ENCODE measurements at places on chromosomes 3 and 15. TPM values are rescaled to one million over a fixed set of nuclear protein-coding genes. Genes with fewer than 3 reads are reported as not detected.

- peaks cover 4% of the 10 kb centered on the region for H3K36me3 ChIP-seq
- H3K4me1 ChIP-seq = peaks cover 2% of the 10 kb centered on the region
- no peak overlapping the region for H3K4me3 ChIP-seq
- H3K27ac ChIP-seq = no peak overlapping the region
- DNase-seq = no peak
These were observed 273.1 kb downstream of the ULK4 start for GRCh38 chr3:41688595-41689380.

DNA sequence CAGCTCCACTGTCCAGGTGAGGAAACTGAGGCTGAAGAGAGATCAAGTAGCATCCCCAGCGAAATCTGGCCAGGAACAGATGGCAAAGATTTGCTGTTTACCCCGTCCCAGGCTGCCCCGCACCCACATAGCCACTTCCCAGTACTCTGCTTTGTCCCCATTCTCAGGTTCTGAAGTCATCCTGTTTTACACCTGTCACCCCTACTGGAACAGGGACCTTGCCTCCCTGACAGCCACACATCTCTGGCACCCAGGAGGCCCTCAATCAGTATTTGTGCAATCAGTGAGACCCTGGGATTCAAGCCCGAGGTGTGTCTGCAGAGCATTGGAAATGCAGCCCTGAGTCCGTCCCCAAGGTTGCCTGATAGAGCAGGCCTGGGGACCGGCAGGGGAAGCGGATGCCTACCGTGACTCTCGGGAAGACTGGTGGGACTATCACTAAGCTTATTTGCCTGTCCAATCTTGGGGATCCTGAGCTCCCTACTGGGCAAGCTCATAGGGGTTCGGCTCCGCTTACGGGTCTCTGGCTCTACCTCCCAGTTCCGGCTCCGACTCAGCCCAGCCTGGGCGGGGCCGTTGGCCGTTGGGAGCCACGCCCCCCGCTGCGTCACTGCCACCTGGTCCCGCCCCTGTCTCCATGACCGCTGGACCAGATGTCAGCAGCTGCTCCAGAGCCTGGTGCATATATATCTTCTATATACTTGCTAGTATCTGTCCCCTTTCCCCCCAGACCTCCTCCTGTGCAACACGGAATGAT, 17.5 kb upstream of the FANCD2 start:
- DNase-seq = peak; percentile 88
- peak overlapping the region; percentile 48 for H3K4me3 ChIP-seq
- no peak overlapping the region for H3K27ac ChIP-seq
- H3K4me1 ChIP-seq = peaks cover 20% of the 10 kb centered on the region

DNA sequence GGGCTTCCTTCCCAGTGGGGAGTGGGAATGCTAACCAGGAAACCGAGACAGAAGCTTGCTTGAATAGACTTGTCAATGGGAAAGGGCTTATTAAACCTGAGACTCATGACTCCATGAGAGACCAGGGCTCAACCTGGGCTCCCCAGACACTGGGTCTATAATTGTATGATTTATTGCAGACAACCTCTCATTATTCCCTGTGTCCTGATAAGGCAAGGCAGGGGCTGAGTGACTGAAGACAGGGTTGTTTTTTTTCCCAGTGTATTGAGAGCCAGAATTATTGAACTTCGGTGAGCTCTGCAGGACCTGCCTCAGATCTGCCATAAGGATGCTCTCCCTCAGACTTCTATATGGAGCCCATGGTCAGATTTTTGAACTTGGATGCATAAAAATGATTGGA, 79.5 kb upstream of the KLHL25 start:
- no peaks in the 10 kb centered on the region for H3K4me1 ChIP-seq
- no peaks in the 10 kb centered on the region for H3K36me3 ChIP-seq
- H3K27me3 ChIP-seq = peaks cover 20% of the 10 kb centered on the region
- no peak overlapping the region for H3K27ac ChIP-seq
- no peak overlapping the region for H3K4me3 ChIP-seq

GRCh38 chr3:117017135-117017894, 307.7 kb downstream of the TUSC7 start:
- no peak overlapping the region for H3K27ac ChIP-seq
- DNase-seq = no peak
- no peak overlapping the region for H3K4me3 ChIP-seq
- no peaks in the 10 kb centered on the region for H3K4me1 ChIP-seq
- no peaks in the 10 kb centered on the region for H3K27me3 ChIP-seq

The HRH1 gene
- total RNA-seq = 0.98 TPM

The SERPINI2 gene
- total RNA-seq = not detected

The SLC28A1 gene
- not detected for total RNA-seq

DNA sequence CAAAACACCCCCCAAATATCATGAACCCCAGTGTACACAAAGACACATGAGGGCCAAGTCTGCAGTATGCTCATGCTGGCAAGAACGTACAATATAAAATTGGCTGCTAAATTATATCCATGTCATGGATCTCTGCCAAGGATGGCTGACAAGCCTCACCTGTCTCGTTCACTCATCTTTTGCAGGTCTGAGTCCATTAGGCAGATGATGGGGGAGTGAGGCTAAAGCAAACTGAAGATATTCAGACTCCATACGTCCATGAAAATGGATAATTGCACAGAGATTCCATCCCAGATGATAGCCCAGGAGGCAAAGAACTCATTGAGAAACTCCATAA, 122.3 kb upstream of the PTPRG start:
- no peak overlapping the region for H3K27ac ChIP-seq
- no peaks in the 10 kb centered on the region for H3K4me1 ChIP-seq
- H3K4me3 ChIP-seq = no peak overlapping the region

DNA sequence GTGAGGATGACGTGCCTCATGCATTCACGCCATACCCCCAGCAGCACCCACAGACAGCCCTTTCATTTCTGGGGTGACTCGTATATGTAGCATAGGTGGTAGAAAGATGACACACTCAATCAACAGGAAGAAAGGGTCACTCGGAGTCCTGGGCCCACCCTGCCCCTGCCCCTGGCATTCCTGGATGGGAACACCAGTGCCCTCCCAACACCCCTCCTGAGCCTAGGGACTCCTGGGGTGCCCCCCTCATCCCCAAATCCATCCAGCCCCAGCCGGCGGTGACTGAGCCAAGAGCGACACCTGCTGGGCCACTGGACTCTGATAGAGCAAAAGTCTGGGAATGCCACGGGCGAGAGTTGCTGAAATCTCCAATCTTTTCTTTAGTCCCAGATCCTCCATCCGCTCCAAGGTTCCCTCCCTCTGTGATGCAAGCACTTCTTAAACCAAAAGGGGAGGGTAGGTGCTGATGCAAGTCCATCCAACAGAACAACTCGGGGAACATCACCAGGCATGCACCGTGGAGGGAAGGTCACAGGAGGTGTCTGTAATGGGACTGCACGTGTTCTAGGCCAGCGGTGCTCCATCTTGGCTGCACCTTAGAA, 31.1 kb downstream of the ACAN start:
- H3K27me3 ChIP-seq = peaks cover 2% of the 10 kb centered on the region
- no peaks in the 10 kb centered on the region for H3K36me3 ChIP-seq
- peaks cover 4% of the 10 kb centered on the region for H3K4me1 ChIP-seq

DNA sequence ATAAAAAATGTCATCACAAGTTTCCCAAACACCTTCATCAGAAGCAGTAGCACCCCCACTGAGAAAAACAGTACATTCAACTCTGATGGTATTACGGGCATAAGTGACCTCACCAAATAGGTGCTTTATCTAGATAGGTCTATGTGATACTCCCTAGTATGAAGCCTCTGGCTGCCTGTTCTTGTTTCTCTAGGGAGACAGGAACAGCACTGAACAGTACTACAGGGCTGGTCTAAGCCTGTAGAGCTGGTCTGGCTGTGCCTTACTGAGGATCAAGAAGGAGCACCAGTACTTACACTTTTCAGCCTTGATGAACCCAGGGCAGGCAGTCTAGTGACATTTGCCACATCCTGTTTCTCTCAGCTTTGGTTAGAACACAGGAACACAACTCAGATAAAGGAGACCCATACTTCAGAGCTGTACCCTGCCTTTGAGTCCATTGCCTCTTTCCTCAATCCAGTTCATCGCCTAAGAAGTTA, 35.9 kb downstream of the OXNAD1 start:
- H3K4me1 ChIP-seq = peaks cover 98% of the 10 kb centered on the region
- no peaks in the 10 kb centered on the region for H3K27me3 ChIP-seq
- peak overlapping the region; percentile 66 for H3K4me3 ChIP-seq
- H3K27ac ChIP-seq = peak overlapping the region; percentile 96
- peaks cover 75% of the 10 kb centered on the region for H3K36me3 ChIP-seq
- peak; percentile 53 for DNase-seq

The DNAH12 gene
- total RNA-seq = not detected

The SLC15A2 gene
- 0.59 TPM for total RNA-seq

- H3K27ac ChIP-seq = no peak overlapping the region
- no peaks in the 10 kb centered on the region for H3K4me1 ChIP-seq
- H3K27me3 ChIP-seq = peaks cover 5% of the 10 kb centered on the region
- H3K36me3 ChIP-seq = no peaks in the 10 kb centered on the region
- no peak for DNase-seq
- H3K4me3 ChIP-seq = no peak overlapping the region
These were observed 76.0 kb downstream of the THSD4 start for GRCh38 chr15:71191296-71191695.

DNA sequence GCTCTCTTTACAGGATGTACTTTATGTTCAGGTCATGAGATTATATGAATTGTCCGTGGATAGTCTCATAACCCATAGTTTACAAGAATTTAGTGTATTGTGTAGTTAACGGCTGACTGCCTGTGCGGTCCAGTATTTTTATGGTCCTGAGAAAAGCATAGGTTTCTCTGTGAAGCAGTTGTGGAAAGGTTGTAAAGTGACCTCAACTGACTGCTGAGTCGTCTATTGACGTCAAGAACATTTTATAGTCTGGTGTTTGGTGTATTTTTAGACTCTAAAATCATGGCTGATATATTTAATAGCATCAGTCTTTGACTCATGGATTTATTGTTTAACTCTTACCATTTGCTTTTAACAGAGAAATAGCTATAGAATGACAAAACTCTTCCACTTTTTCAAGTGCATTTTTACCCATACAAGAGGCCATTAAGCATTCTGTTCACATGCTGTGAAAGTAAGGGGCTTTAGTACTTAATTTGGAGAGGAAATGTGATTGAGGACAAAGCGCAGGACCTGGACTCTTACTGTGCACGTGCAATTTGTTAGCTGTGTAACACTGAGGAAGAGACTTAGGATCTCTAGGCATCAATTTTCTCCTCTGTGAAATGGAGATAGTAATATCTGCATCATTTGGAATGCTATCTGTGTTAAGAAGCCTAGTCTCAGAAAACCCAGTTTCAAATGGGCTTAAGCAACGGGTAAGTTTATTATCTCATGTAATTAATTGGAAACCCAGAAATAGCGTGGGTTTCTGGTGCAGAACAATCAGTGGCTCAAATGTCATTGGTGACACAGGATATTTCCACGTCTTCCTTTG, 240.8 kb downstream of the NFKBIZ start:
- H3K27me3 ChIP-seq = peaks cover 5% of the 10 kb centered on the region
- H3K27ac ChIP-seq = peak overlapping the region; percentile 1
- H3K36me3 ChIP-seq = no peaks in the 10 kb centered on the region
- no peak for DNase-seq

GRCh38 chr3:130490241-130490640, 26.7 kb upstream of the COL6A6 start:
- H3K27ac ChIP-seq = no peak overlapping the region
- no peaks in the 10 kb centered on the region for H3K4me1 ChIP-seq
- no peak for DNase-seq
- H3K4me3 ChIP-seq = no peak overlapping the region
- H3K27me3 ChIP-seq = peaks cover 7% of the 10 kb centered on the region

GRCh38 chr3:196192036-196192523, 19.1 kb downstream of the ZDHHC19 start:
- peaks cover 31% of the 10 kb centered on the region for H3K4me1 ChIP-seq
- H3K27me3 ChIP-seq = no peaks in the 10 kb centered on the region
- peak overlapping the region; percentile 40 for H3K4me3 ChIP-seq
- no peaks in the 10 kb centered on the region for H3K36me3 ChIP-seq

The DAPK2 gene
- total RNA-seq = 1.0 TPM

DNA sequence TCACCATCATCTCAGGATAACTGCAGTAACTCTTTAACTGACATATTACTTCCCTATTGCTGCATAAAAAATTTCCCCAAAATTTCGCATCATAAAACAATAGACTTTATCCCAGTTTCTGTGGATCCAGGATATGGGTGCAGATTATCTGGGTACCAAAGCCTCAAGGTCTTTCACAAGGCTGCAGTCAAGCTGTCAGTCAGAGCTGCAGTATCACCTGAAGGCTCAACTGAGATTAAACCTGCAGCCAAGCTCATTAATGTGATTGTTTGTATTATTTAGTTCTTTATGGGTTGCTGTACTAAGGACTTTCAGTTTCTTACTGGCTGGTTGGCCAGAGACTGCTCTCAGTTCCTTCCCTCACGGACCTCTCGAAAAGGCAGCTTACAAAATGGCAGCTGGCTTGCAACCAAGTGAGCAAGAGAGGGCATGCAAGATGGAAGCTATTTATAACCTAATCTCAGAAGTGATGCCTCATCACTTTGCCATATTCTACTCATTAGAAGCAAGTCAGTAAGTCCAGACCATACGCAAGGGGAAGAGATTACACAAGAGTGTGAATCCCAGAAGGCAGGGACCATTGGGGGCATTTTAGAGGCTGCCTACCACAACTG, 54.9 kb downstream of the DCUN1D1 start:
- H3K36me3 ChIP-seq = peaks cover 29% of the 10 kb centered on the region
- H3K4me3 ChIP-seq = no peak overlapping the region
- H3K4me1 ChIP-seq = peaks cover 3% of the 10 kb centered on the region
- DNase-seq = no peak

GRCh38 chr3:179071027-179071322, 634 bp downstream of the ZMAT3 start:
- no peak for DNase-seq
- no peaks in the 10 kb centered on the region for H3K27me3 ChIP-seq
- peak overlapping the region; percentile 95 for H3K4me3 ChIP-seq
- peaks cover 42% of the 10 kb centered on the region for H3K4me1 ChIP-seq
- peak overlapping the region; percentile 92 for H3K27ac ChIP-seq

GRCh38 chr3:171606151-171606751, 146.0 kb upstream of the TNIK start:
- no peak overlapping the region for H3K27ac ChIP-seq
- no peaks in the 10 kb centered on the region for H3K4me1 ChIP-seq
- no peak for DNase-seq

The PLA2G4D gene
- not detected for total RNA-seq

GRCh38 chr15:57201578-57201977, 174.7 kb upstream of the CGNL1 start:
- no peak overlapping the region for H3K4me3 ChIP-seq
- no peak for DNase-seq
- peaks cover 11% of the 10 kb centered on the region for H3K4me1 ChIP-seq
- H3K36me3 ChIP-seq = peaks cover 9% of the 10 kb centered on the region
- no peaks in the 10 kb centered on the region for H3K27me3 ChIP-seq
- no peak overlapping the region for H3K27ac ChIP-seq

DNA sequence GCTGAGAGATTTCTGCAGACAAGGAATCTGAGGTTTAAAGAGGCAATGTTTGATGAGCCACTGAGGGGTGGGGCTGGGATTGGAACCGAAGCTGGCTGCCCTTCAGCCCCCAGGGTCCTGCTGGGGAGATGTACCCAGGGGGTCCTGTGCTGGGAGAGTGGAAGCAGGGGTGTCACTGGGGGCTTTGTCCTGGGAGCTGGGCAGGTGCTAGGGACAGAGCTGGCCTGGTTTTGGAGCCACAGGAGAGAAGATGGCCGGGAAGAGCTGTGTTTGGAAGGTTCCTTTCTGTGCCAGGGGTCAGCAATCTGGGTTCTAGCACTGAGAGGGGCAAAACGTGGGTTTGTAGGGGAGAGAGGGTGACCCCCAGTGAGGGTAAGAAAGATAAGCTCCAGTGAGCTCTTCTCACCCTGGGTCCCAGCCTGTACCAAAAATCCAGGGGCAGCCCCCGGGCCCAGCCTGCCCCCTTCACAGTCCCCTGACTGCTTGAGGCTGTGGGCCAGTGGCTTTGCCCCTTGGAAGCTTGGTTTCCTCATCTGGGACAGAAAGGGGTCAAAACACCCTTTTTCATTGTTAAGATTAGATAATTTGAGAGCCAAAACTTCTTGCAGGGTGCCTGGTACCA, 69.6 kb downstream of the SMAD3 start:
- H3K27me3 ChIP-seq = no peaks in the 10 kb centered on the region
- peak overlapping the region; percentile 80 for H3K4me3 ChIP-seq
- no peak for DNase-seq
- peaks cover 89% of the 10 kb centered on the region for H3K4me1 ChIP-seq
- H3K36me3 ChIP-seq = peaks cover 2% of the 10 kb centered on the region

Data from activated CD4-positive, alpha-beta T cell treated with anti-CD3 and anti-CD28 coated beads for 36 hours (primary cell).